ENCODE measurements at places on chromosomes 7 and 10. TPM values are rescaled to one million over a fixed set of nuclear protein-coding genes. Genes with fewer than 3 reads are reported as not detected.

ASZ1 gene
- total RNA-seq = not detected

ECHDC3 gene
- total RNA-seq = 62.6 TPM

ITGB8 gene
- total RNA-seq = 52.1 TPM

CFAP43 gene
- 8.5 TPM for total RNA-seq

AKR1C8 gene
- 0.33 TPM for total RNA-seq

TRIP6 gene
- 45.3 TPM for total RNA-seq

PIK3CG gene
- total RNA-seq = 5.4 TPM

DNA sequence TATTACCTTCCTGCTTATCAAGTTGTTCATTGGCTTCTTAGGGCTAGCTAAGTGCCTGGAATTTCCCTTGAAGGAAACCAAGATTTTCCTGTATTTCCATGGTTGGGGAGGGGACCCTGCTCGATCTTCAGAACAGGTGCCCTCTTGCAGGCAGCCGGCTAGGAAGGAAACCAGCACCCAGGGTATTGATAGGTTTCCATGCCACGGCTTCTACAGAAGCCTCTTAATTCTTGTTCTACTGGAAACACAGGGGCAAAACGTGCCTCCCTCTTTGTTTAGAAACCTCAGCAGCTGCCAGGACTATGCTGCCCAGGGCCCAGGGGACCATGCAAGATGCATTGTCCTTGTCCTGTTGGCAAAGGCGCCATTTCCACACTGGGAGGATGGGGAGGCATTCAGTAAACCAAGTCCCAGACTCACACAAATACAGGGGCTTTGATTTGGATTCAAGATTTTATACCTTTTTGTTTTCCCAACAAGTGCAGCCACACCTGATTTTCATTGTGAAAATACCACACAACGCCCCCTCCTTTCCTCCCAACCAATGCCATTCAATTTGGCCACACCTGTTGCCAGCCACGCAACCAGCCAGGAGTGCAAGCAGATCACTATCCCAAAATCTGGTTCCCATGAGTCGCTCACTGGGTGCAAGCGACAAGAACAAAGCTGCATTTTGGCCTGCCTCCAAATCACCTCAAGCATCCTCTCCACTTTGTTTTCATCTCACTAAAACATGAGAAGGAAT is 29.6 kb downstream of the C10orf71 start:
- no peaks in the 10 kb centered on the region for H3K27me3 ChIP-seq
- H3K27ac ChIP-seq = no peak overlapping the region
- H3K36me3 ChIP-seq = no peaks in the 10 kb centered on the region
- H3K4me3 ChIP-seq = no peak overlapping the region

DNA sequence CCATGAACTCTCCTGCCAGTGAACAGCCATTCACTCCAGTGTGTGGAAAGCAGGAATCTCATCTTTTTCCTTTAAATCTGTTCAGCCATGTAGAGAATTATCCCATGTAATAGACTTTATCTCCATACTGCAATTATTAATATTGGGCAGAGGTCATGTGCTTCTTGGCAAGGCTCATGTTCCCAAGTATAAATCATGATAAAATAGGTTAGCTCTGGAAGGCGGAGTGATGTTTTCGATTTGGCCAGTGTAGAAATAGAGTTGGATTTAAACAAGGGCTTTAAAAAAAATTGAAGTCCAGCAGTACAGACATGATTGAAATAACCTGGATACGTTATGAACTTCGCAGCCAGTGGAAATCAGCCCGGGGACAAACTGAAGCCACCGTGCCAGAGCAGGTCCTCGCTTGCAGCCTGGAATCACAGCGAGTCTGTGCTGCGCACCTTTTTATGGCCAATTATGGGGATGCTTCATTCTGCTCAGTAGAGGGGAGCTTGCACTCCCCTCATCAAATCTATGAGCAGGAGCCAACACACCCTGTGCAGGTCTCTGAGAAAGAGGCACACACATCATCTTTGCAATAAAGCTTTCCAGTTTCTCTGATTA is 654.0 kb upstream of the MKI67 start:
- H3K27me3 ChIP-seq = no peaks in the 10 kb centered on the region
- H3K27ac ChIP-seq = no peak overlapping the region
- no peaks in the 10 kb centered on the region for H3K36me3 ChIP-seq
- no peaks in the 10 kb centered on the region for H3K4me1 ChIP-seq
- no peak overlapping the region for H3K4me3 ChIP-seq

GRCh38 chr10:88794731-88795130 is 7.8 kb upstream of the LIPM start:
- H3K36me3 ChIP-seq = no peaks in the 10 kb centered on the region
- no peak for DNase-seq
- H3K27me3 ChIP-seq = no peaks in the 10 kb centered on the region
- H3K4me3 ChIP-seq = no peak overlapping the region
- no peak overlapping the region for H3K27ac ChIP-seq

DNA sequence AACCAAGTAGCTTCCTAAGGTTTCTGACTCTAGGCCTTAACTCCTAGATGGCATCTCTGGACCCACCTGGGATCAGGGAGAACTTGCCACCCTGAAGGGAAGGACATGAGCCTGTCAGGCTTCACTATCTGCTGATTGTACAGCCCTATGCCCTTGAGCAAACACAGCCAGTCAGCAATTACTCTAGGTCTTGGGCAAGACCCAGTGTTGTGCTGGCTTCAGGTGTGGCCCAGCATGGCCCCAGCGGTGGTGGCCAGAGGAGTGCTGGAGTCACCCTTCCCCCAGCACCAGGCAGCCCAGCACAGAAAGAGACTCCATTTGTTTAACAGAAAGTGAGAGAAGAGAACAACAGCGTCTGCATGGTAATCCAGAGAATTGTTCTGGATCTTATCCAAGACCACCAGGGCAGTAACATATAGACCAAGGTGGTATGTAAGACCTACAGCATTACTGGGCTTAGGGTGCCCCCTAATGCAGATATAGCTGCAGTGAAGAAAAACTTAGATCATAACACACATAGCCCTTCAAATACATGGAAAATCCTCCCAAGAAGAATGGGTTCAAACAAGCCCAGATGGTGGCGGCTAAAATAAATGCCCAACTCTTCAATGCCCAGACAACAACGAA is 207.7 kb downstream of the MAGI2 start:
- H3K4me3 ChIP-seq = no peak overlapping the region
- no peaks in the 10 kb centered on the region for H3K36me3 ChIP-seq
- DNase-seq = no peak
- H3K27me3 ChIP-seq = no peaks in the 10 kb centered on the region

GRCh38 chr7:159068488-159068811 is 76.2 kb downstream of the VIPR2 start:
- H3K4me1 ChIP-seq = no peaks in the 10 kb centered on the region
- no peaks in the 10 kb centered on the region for H3K36me3 ChIP-seq
- no peaks in the 10 kb centered on the region for H3K27me3 ChIP-seq
- DNase-seq = no peak

DNA sequence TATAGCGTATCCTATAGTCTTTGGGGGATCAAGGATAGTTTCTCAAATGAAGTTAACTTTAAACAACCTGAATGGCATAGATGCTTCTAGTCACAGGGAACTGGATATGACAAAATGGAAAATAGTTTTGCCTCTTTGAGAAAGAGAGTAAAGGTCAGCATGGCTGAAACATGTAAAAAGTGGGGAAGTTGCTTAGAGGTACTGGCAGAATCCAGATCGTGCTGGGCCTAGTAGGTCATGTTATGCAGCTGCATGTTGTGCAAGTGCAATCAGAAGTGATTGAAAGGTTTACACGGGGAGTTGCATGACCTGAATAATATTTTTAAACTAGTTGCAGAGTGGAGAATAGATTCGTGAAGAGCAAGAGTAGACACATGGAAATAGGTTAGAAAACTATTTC is 201.1 kb upstream of the HDAC9 start:
- no peak overlapping the region for H3K27ac ChIP-seq
- H3K4me1 ChIP-seq = no peaks in the 10 kb centered on the region
- no peak for DNase-seq
- no peaks in the 10 kb centered on the region for H3K27me3 ChIP-seq
- H3K4me3 ChIP-seq = no peak overlapping the region

GRCh38 chr10:5467207-5467535 is 32.2 kb downstream of the CALML5 start:
- H3K27ac ChIP-seq = peak overlapping the region; percentile 86
- peaks cover 17% of the 10 kb centered on the region for H3K4me1 ChIP-seq
- no peaks in the 10 kb centered on the region for H3K27me3 ChIP-seq
- DNase-seq = no peak
- no peak overlapping the region for H3K4me3 ChIP-seq

DNA sequence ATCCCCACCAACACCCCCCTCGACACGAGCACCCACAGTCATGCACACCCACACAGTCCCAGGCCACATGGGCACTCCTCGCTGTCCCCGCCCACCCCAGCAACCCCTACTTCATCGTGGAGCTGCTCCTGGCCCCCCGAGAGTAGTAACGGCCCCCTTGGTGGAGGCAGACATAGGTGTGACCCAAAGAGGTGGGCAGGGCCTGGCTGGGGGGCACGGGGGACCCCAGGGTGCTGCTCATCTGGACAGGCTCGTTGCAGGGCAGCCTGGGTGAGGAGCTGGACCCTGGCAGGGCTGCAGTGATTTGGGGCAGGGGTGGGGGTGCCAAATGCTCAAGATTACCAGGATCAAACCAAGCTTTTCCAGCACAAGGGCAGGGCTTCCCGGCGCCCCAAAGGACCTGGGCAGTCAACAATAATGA is 42.4 kb upstream of the ZMIZ1 start:
- no peaks in the 10 kb centered on the region for H3K27me3 ChIP-seq
- H3K4me3 ChIP-seq = no peak overlapping the region
- no peak for DNase-seq
- no peaks in the 10 kb centered on the region for H3K36me3 ChIP-seq

DNA sequence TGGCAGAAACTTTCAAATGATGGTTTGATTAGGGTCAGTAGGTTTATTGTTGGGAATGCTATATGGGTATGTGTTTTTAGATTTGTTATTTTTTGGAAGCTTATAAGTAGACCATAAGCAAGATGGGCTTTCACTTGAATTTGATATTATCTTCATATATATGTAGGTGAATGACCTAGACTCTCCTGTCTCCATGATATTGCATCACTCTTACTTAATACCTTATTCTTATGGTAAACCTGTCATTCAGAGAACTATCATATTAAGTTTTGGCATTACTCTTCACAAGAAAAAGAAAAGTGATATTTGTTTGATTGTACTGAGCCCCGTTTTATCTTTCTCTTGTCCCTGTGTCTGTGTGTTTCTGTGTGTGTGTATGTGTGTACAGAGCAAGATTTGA is 17.3 kb downstream of the HSPA14 start:
- DNase-seq = no peak
- no peaks in the 10 kb centered on the region for H3K4me1 ChIP-seq
- no peak overlapping the region for H3K4me3 ChIP-seq
- no peaks in the 10 kb centered on the region for H3K36me3 ChIP-seq
- no peak overlapping the region for H3K27ac ChIP-seq
- H3K27me3 ChIP-seq = no peaks in the 10 kb centered on the region

GRCh38 chr7:13117103-13117502 is 429.7 kb downstream of the ARL4A start:
- H3K36me3 ChIP-seq = no peaks in the 10 kb centered on the region
- H3K27ac ChIP-seq = no peak overlapping the region
- no peaks in the 10 kb centered on the region for H3K27me3 ChIP-seq
- H3K4me1 ChIP-seq = no peaks in the 10 kb centered on the region

DNA sequence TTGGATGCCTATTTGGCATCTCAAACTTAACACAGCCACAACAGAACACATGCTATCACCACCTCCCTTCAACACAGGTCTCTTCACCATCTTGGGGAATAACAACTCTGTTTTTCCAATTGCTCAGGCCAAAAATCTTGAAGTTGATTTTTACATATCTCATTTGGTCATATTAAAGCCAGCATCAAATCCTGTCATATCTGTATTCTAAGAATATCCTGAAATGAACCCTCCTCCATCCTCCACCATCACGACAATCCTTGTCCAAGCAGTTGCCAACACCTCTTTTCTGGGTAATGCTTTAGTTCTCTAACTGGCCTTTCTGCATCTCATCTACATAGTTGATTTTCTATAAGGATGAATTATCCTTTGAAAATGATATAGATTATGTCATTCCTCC is 168.7 kb downstream of the GPR37 start:
- no peaks in the 10 kb centered on the region for H3K36me3 ChIP-seq
- H3K4me3 ChIP-seq = no peak overlapping the region
- H3K4me1 ChIP-seq = no peaks in the 10 kb centered on the region
- no peak for DNase-seq
- no peaks in the 10 kb centered on the region for H3K27me3 ChIP-seq

DNA sequence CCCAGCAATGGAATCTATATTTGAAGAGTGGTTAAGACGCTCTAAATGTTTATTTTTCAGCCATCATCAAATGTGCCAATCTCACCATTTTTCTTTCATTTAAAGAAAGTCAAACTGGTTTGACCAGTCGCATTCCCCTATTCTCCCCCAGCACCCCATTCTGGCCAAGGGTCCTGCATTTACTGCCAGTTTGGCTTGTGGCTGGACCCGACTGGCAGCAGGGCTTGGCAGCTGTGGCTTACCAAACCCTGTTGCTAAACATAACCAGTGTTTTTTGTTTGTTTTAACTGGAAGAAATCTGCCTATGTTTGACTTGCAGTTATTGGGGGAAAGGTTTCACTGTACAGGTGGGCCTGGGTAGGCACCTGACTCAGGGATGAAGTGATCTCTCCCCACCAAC is 116.3 kb downstream of the CYP26A1 start:
- no peaks in the 10 kb centered on the region for H3K4me1 ChIP-seq
- no peak for DNase-seq
- no peaks in the 10 kb centered on the region for H3K27me3 ChIP-seq
- peak overlapping the region; percentile 82 for H3K27ac ChIP-seq

DNA sequence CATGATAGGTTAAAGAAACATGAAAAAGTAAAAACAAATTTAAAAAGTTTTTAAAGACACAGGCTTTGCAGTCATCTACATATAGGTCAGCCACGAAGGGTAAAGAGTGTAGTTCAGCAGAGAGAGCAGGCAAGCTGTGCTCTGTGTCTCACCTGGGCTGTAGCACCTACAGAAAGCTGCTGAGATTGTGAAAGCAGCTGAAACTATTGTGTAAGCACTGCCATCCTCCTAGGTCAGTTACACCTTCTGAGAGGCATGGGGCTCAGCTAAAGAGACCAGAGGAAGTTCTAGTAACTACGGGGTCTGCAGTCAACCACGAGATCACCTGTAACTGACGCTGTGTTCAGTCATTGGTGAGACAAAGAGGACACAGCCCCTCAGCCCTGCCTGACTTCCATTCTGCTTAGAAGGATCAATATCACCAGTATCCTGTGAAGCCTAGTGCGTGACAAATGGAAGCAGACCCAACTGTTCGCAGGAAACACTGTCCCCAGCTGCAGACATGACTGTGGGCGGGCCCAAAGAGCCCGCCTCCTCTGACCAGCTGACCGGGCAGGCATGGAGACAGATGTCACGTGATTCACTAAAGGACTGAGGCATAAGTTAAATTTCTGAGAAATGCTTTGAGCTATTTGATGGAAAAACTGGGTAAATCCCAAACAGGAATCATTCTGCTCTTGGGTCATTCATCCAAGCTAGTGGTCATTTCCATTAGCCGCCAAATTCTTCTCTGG is 87.9 kb downstream of the EBF3 start:
- no peak overlapping the region for H3K4me3 ChIP-seq
- no peaks in the 10 kb centered on the region for H3K4me1 ChIP-seq
- DNase-seq = no peak
- H3K27ac ChIP-seq = no peak overlapping the region

Measured in breast epithelium (tissue), 4 donors.